NCI-H1092 (cell line): ENCODE measurements at places on chromosomes 3 and 15.

- DNase-seq, result no peak
Observed at GRCh38 chr15:74235962-74236361, at the start of gene CCDC33. CCDC33 (plus strand) TSS chr15:74236326; CDS start chr15:74236720, 394 bp downstream.

DNA sequence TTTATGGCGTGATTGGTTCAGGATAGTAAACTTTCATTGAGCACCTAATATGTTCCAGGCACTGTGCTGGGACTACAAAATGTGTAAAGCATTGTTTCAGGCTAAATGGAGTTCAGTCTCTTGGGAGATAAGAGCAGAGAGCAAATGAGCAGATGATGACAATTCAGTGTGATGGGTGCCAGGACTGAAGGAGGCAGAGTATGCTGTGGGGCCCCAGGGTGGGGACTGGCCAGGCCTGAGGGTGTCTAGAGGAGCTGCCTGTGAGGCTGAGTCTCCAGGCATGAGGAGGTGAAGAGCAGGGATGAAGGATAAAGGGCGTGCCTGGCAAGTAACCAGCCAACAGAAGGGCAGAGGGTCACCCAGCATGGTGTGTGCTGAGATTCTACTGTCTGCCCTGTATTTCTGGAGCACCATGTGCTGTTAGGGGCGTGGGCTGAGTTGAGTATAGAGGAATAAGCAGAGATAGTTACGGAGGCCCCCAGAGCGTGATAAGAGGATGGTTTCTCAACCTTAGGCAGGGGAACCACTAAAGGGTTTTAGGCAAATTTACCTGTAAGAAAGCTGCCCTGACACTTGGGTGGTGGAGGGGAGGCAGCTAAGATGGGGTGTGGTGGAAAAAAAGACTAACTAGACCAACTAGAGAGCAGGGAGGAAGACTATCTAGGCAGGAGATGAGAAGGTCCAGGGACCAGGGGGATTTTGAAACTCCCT lies 38.5 kb downstream of the EPHB1 start:
- DNase-seq, result no peak

DNA sequence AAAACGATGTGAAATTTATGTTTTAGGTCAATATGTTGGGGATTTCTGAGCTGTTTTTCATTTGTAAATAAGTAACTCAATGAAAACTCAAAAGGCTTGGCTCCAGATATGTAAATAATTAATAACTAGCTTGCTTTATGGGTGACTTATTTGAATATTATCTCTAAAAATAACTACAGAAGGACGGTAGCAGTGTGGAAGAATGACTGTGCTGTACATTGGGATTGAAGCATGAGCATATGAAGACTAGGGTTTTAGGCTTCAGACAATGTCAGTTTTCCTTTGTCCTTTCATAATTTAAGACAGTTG lies 343.9 kb downstream of the GRM7 start:
- no peak for DNase-seq

DNA sequence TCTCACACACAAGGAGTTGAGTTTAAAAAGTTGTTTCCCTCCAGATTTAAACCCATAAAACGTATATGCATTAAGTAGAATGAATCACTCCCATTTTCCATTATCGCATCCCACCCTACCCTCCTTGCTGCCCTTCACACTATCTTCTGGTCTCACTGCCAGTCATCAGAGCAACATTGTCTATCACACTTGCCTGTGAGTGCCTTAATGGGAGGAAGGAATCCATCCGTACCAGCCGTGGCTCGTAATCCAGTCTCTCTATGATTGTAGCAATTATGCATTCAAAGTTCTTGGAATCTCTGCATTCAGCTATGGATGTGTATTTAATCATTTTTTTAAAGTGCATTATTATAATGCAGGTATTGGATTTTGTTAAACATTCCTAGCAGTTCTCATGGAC lies 1.9 kb downstream of the TMEM266 start:
- DNase-seq, result no peak

DNA sequence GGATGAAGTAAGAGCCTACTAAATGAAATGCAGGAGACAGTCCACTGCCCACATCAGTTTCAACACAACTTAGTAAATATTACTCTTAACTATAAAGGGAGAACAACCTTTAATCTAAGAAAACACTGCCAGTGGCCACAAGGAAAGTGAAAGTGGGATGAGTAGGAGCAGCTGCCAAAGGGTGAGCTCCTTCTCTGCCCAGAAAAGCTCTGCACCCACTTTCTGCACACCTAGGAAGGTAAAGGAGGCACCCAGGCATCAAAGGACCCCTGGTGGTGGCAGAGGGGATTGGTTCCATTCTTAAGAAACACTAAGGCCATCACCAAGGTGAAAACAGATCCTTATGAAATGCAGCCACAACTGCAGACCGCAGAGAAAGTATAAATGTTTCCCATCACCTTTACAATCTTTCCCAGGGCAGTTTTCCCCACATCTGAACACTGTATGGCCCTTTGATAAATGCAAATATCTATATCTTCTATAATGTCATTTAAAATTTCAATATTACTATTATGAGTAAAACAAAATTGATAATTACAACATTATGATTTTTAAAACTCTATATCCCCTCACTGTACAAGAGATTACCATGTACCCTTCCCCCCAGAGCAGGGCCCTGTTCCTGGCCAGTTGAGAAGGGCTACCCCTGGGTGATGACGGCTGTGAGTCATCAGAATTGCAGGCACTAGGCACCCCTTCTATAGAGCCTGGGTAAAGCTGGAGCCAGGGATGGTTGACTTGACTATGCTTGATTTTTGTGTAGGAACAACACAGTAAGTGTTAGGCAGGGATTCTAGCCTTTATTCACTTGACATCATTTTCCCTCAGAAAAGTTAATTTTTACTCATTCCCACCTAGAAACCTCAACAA lies 92.0 kb downstream of the SNRK start:
- no peak for DNase-seq

- no peak for DNase-seq
Observed at GRCh38 chr3:16252243-16252978, 12.3 kb downstream of the DPH3 start.

- no peak for DNase-seq
Observed at GRCh38 chr3:126147932-126148683, 32.3 kb downstream of the ALDH1L1 start.

DNA sequence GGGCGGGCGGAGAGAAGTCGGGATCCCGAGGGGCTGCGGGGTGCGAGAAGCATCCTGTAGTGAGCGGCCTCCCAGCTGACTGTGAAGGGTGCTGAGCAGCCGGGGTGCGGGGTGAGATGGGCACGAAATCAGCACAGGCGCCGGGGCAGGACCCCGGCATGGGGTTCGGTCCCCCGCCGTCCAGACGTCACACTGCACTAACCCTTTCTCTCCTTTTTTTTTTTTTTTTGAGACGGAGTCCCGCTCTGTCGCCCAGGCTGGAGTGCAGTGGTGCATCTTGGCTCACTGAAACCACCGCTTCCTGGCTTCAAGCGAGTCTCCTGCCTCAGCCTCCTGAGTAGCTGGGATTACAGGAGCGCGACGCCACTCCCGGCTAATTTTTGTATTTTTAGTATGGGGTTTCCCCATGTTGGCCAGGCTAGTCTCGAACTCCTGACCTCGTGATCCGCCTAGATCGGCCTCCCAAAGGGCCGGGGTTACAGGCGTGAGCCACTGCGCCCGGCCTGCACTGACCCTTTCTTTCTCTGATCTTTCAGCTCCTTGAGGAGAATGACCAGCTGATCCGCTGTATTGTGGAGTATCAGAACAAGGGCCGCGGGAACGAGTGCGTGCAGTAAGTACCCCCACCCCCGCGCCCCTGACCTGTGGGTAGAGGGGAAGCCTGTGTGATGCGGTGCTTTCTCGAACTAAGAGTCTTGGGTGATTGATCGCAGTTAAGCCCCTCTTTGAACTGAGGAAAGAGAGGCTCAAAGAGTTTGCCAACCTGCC lies 513 bp downstream of the SS18L2 start:
- no peak for DNase-seq

- no peak for DNase-seq
Observed at GRCh38 chr15:92167451-92167850, 226.2 kb upstream of the ST8SIA2 start.

- no peak for DNase-seq
Observed at GRCh38 chr3:41419809-41420208, 220.5 kb downstream of the CTNNB1 start.

- no peak for DNase-seq
Observed at GRCh38 chr3:56986347-56986746, 74.1 kb upstream of the SPATA12 start.

GRCh38 chr3:155368786-155369185 lies 75.3 kb upstream of the STRIT1 start:
- no peak for DNase-seq

DNA sequence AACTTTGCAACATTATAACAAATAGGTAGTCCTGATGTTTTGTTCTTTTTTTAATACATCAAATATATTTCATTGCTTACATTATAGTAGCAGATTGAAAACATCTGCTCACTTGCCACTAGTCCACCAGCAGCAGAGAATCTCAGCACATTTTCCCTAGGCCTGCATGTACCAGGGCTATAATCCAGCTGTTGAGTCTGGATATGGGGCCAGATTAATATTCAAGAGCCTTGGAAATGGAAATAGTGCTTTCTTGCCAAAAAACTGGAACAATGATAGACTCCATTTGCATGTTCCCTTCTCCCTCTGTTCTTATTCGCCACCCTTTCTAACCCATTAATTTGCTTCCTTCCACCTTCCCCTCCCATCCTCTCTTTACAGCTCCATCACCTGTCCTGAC lies 288.0 kb downstream of the EPHA3 start:
- DNase-seq, result no peak

DNA sequence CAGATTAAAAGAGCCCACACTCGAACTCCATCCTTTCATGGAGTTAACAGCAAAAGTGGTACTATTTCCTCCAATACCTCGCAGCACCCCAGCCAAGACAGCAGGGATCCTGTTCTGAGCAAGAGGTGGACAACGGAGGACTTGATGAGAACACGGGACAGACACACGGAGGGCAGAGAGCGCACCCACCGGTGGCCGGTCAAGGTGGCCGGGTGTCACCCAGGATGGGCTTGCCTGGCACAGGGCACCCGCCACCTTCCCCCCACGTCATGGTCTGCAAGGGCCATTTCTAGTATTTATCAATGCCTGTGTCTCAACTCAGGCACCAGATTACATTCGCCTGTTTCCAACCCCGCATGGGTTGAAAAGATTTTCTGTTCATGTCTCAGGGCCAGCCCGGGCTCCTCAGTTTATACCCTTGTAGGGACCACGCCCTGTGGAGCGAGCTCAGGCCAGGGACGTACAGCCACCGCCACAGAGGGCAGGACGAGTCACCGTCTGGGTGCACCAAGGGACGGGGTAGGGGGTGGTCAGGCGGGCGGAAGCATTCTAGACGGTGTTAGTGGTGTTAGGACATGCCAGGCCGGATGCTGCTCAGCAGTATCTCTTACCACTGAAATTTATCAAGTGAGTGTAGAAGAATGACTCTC lies 64.2 kb downstream of the CYFIP1 start:
- no peak for DNase-seq

DNA sequence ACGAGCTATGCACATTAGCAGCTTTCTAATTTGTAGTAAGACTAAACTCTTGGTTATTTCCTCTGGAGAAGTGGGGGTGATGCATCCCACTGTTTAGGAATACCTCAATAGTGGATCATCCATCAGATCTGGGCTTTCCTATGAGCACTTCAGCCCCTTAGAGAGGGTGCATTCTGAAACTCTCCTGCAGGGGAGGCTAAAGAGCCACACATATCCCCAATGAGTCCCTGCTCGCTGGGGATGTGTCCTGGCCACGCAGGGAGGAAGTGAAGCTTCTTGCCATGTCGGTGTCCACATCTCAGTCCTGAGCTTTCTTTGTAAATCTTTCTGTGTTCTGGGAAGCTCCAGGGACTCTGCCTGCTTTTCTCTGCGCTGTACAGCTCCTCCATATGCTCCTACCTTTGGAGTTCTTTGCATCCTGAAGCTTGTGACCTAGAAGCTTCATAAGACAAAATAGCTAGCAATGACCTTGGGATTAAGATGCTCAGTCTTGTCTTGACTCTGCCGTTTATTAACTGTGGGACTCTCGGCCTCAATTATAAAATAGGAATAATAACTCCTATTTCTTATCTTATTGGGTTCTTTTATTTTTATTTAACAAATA lies 28.3 kb upstream of the MASP1 start:
- peak; percentile 45 for DNase-seq

- no peak for DNase-seq
Observed at GRCh38 chr15:82649226-82649999, 2.2 kb upstream of the CPEB1 start.

- DNase-seq, result no peak
Observed at GRCh38 chr3:23713641-23714040, 92.1 kb upstream of the UBE2E1 start.

- DNase-seq, result no peak
Observed at GRCh38 chr15:83538682-83539081, 91.5 kb downstream of the SH3GL3 start.

GRCh38 chr15:43226436-43227305 lies 5.9 kb upstream of the EPB42 start:
- DNase-seq, result no peak

- DNase-seq, result no peak
Observed at GRCh38 chr3:154137036-154137435, 15.8 kb downstream of the ARHGEF26 start.

DNA sequence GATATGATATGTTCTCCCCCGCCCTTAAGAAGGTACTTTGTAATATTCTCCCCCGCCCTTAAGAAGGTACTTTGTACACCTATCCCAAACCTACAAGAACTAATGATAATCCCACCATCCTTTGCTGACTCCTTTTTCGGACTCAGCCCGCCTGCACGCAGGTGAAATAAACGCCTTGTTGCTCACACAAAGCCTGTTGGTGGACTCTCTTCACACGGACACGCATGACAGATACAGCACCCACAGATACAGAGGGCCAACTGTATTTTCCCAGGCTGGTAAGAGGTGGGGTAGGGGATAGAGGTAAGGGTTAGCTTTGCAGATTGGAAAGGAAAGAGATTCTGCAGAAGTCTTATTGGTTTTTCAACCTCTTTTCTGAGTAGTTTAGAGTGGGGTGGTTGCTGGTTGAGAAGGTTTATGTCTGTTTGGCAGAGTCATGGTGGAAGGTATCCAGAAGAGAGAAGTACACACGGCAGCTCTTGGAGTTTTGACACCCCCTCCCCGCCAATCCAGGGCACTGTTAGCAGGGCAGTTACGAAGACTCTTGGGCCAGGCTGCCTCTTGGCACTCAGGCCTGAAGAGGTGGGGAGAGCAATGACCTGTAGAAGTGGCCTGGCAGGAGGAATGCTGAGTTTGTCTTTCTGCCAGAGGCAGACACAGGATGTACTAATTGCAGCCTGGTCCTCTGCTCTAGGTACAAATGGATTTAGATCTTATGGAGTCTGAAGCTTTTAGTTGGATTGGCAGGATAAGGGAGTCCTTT lies 36.0 kb upstream of the IDH2 start:
- DNase-seq, result no peak

DNA sequence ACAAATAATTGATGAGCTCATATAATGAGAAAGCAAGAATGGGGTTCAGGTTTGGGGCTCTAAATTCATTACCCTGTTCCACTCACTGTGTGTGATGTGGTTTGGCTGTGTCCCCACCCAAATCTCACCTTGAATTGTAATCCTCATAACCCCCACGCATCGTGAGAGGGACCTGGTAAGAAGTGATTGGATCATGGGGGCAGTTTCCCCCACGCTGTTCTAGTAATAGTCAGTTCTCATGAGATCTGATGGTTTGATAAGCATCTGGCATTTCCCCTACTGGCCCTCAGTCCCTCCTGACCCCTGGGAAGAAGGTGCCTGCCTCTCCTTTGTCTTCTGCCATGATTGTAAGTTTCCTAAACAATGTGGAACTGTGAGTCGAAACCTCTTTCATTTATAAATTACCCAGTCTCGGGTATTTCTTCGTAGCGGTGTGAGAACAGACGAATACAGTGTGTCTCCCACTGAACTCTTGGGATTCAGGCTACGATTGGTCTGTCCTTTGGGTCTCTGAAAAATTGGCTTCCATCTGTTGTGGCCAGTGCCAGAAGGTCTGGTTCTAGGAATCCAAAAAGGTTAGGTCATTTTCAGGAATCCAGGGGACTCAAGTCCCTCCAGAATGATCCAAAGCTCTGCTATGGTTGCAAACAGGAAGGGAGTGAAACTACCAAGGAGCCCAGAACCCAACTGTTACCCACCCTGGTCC lies 87.7 kb downstream of the XXYLT1 start:
- DNase-seq, result no peak
